ENCODE measurements at places on chromosomes 4 and X.
A peak's percentile ranks its signal among the peaks of the same experiment; 100 is the strongest.

- no peak for DNase-seq
Observed at GRCh38 chr4:56619160-56619559, 61.9 kb downstream of the HOPX start.

DNA sequence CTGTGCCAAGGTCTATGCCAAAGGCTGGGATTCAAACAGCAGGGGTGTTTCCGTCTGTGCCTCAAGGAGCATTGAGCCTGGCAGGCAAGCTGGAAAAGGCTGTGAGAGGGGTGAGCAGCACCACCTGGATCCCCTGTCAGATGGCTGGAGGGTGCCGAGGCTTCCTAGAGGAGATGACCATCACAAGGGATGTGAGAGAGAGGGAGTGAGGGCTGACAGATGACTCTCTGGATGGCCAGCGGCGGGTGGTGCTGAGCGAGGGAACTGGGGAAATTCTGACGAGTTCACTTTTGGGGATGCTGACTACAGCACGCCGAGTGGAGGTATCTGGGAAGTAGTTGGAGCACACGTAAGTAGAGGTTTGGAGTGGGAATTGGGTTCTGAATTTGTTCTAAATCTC is 22.6 kb upstream of the CYP4V2 start:
- DNase-seq, result no peak

DNA sequence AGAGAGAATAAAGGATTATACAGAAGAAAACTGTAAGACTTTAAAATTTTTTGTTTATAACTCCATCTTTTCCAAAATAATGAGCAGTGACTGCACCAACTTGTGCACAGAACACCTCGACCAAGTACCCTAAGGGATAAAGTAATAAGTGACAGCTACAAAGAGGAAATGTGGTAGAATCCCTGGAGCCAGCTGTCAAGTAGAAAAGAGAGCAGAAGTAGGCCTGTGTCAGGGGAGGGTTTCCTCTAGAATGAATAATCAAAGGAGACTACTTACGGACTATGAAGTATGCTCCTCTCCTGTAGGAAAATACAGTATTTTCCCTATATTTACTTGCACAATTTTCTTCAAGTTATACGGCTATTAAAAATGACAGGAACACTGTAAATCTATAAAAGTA is 1.2 kb downstream of the EIF1AX start:
- no peak for DNase-seq

DNA sequence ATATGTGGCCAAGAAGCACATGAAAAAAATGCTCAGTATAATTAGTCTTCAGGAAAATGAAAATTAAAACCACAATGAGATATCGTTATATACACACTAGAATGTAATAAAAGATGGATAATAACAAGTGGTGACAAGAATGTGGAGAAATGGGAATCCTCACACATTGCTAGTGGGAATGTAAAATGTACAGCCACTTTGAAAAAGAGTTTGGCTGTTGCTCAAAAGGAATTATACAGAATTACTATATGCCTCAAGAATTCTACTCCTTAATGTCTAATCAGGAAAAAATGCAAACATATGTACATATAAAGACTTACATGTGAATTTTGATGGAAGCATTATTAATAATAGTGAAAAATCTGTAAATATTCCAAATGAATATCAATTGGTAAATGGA is 102.2 kb downstream of the SPCS3 start:
- no peak for DNase-seq

DNA sequence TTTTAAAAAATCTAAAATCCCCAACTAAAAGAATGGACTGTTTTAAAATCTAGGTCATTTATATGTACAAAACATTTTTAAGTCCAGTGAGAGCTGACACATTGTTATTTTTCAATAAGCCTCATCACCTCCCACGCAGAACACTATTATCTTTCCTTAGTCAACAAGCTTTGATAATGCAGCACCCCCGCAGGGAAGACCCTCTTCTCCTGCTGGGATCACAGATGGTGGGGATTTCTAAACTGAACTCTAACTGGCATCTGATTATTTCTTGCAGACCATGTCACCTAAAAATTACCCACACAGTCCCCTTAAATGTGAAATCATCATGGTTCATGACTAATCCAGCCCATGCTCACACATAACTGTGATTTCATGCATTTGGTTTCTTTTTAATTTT is 11.6 kb downstream of the SYTL4 start:
- no peak for DNase-seq

DNA sequence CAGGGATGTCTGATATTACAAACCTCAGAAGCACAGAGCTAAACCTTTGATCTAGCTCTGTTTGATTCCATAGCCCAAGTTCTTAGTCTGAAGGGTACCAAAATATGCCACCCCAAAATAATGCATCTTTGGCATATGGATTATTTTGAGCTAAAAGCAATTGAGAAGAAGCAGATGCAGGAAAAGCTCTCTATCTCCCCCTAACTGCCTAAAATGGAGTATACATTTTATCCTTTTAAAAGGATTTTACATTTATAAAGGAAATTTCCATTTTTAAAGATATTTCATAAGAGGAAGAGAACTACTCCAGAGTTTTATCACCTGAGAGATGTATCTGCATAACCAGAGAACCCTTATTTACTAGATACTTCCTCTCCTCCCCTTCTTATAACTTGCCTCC is 158.7 kb downstream of the ZNF674 start:
- DNase-seq, result no peak

DNA sequence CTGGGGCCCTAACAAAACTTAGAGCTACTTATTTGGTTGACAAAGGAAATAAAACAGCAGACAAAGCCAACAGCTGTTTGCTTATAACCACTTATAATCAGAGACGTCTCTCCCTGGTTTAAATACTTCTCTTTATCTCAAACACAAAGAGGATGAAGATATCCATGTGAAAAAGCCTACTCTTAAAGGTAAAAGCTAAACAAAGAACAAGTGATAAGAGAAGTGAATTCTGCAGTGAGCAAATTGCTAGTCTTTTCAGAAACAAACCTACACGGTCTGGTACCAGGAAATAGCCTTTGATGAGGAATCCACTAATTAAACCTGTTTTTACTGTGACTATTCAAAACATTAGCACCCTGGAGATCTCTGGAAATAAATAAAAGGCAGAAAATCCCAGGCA is 46.7 kb downstream of the GRIA3 start:
- no peak for DNase-seq

DNA sequence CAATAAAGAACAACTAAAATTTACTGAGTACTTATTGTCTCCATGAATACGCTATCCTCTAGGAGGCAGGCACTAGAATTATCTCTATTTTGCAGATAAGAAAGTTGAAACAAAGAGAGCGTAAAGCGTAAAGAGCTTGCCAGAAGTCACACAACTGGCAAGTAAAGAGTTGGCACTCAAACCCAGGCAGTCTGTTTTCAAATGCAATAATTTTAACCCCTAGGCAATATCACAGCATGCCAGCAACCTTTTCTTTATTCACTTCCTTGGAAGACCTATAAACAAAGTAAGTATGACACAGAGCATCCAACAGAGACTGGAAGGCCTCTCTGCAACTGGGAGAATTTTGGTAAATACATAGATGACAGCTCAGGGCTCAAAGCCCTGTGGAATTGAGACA is 23.2 kb upstream of the AMELX start:
- DNase-seq, result no peak

DNA sequence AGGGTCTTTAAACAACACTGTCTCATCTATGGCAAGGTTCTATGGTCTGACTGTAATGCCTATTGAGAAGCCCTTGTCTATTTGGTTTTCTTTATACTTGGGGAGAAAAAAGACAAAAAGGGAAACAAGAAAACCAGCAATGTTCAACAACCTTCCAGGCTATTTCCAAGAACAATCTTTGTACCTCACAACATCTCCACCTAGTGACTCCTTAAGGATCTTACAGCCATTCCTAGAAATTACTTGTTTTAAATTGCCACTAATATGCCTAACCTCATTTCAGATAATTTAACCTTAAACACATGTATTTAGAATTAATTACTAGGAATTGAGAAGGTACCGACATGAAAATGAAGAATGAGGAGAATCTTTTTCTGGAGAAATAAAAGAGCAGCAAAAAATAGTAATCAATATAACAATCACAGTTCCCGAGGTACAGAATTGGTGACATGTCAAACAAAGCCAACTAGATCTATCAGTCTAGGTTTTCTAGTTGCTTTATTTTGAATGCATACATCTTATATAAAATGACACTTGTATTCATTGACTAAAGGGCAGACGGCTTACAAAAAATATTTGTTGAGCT is 1.6 kb upstream of the RBM46 start:
- no peak for DNase-seq

- DNase-seq, result peak; percentile 79
Observed at GRCh38 chr4:1767061-1767769, 25.9 kb upstream of the FGFR3 start.

DNA sequence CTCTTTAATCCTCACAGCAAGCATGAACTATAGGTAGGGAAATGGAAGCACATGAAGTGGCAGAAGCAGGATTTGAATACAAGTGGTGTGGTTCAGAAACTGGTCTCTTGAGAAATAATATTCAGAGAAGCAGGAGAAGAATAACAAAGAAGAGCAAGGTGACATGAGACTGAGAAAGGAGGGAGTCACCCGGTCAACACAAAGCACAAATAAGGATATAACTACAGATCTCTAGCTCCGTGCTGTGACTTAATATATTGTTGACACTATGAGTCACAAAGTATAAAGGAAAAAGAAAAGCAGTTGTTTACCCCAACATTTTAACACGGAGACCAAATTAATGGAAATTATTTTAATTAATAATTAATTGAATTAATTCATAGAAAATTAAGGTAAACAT is 204.5 kb downstream of the CPE start:
- DNase-seq, result no peak

GRCh38 chrX:134727363-134727762 is 69.1 kb upstream of the PLAC1 start:
- no peak for DNase-seq

- peak; percentile 56 for DNase-seq
Observed at GRCh38 chr4:91958596-91958995, 345.2 kb upstream of the GRID2 start.

- DNase-seq, result peak; percentile 23
Observed at GRCh38 chr4:41452484-41453225, 85.3 kb upstream of the LIMCH1 start.

GRCh38 chrX:129771266-129771995 is 8.3 kb upstream of the SASH3 start:
- DNase-seq, result no peak

GRCh38 chr4:88645994-88646393 is 51.6 kb downstream of the NAP1L5 start:
- DNase-seq, result no peak

DNA sequence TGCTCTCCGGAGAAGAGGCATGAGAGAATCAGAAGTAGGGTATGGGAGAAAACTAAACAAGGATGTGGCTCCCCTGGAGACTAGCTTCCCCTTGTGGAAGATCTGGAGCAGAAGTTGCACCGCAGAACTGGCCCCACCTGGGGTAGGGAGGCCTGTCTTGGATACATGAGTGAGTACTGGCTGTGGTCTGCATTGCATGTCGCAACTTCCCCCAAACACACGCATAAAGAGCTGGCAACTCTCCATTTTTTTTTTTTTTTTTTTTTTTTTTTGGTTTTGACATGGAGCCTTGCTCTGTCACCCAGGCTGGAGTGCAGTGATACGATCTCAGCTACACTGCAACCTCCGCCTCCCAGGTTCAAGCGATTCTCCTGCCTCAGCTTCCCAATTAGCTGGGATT is 119.9 kb downstream of the EGF start:
- no peak for DNase-seq

- DNase-seq, result peak; percentile 59
Observed at GRCh38 chrX:48025561-48025960, 18.8 kb downstream of the SPACA5 start.

GRCh38 chrX:45602151-45602550 is 401.5 kb upstream of the DIPK2B start:
- no peak for DNase-seq

- DNase-seq, result no peak
Observed at GRCh38 chr4:187118166-187118565, 394.5 kb upstream of the FAT1 start.

GRCh38 chr4:184310171-184310567 is 92.5 kb upstream of the ENPP6 start:
- DNase-seq, result no peak

GRCh38 chr4:101230801-101231426 is 116.4 kb downstream of the PPP3CA start:
- DNase-seq, result no peak

- DNase-seq, result no peak
Observed at GRCh38 chr4:128802680-128803628, 6.5 kb upstream of the JADE1 start.

- no peak for DNase-seq
Observed at GRCh38 chrX:46636223-46636622, 62.7 kb downstream of the CHST7 start.

DNA sequence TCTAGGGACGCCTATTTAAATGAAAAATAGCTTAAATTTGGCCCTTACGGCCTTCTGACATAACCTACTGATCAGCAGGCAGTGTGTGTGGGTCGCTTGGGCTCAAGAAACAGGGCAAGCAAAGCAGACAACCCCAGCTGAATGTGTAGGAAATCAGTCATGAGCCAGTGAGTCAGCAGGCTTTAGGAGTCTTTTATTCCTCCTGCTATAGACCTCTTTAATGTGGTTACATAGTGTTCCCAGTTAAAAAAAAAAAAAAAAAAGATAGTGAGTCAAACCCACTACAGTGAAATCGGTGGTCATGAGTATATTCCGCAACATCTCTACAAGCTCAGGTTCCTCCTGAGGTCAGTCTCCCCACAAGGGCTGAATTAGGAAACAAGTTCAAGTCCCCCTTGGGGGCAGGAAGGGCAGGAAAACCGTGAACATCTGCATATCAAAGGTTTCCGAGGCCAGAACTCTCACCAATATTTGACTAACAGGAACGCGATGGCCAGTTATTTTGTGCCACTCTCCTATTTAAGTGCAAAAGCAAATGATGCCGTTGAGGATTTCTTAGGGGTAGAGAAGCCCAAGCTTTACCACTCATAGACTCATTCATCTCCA is 32.7 kb downstream of the ACSL1 start:
- peak; percentile 80 for DNase-seq

- DNase-seq, result no peak
Observed at GRCh38 chr4:89324671-89325070, 17.1 kb upstream of the GPRIN3 start.

- DNase-seq, result no peak
Observed at GRCh38 chrX:139199933-139200332, 330.6 kb upstream of the F9 start.

- no peak for DNase-seq
Observed at GRCh38 chrX:13855689-13856450, 39.0 kb upstream of the GPM6B start.

- DNase-seq, result no peak
Observed at GRCh38 chr4:61860376-61860775, 660.2 kb downstream of the ADGRL3 start.

- DNase-seq, result no peak
Observed at GRCh38 chrX:122626871-122627270, 557.2 kb upstream of the GRIA3 start.

DNA sequence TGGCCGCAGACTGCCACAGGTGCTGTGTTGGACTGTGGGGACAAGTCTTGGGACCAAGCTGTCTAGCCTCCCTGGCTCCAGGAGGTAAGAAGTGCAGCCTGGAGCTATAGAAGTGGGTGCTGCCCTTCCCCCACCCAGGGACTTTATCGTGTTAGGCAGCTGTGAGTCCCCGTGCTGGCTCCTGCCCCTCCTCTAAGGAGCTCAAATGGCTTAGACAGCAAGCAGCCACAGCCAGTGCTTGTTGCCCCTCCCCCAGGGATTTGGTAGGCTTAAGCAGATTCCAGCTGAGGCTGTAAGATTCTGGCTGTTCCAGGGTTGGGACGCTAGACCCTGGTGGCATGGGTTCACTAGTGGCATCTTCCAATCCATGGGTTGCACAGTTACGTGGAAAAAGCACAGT is 979.4 kb upstream of the PCDH10 start:
- no peak for DNase-seq

GRCh38 chr4:7987148-7987989 is 47.7 kb upstream of the AFAP1 start:
- peak; percentile 87 for DNase-seq

GRCh38 chrX:2311501-2311900 is 189.3 kb downstream of the DHRSX start:
- peak; percentile 67 for DNase-seq
